Transverse colon (tissue), 4 donors: ENCODE measurements at places on chromosomes 5 and 9.

- peak overlapping the region; percentile 99 for H3K27ac ChIP-seq
- peak; percentile 85 for DNase-seq
- peak overlapping the region; percentile 49 for H3K4me3 ChIP-seq
- H3K27me3 ChIP-seq = peaks cover 3% of the 10 kb centered on the region
- peaks cover 31% of the 10 kb centered on the region for H3K4me1 ChIP-seq
These were observed 1.5 kb downstream of the SMARCA2 start for GRCh38 chr9:2016408-2017330.

GRCh38 chr5:94423411-94423810 lies 195.0 kb downstream of the KIAA0825 start:
- no peak for DNase-seq
- H3K36me3 ChIP-seq = no peaks in the 10 kb centered on the region
- H3K27ac ChIP-seq = no peak overlapping the region

DNA sequence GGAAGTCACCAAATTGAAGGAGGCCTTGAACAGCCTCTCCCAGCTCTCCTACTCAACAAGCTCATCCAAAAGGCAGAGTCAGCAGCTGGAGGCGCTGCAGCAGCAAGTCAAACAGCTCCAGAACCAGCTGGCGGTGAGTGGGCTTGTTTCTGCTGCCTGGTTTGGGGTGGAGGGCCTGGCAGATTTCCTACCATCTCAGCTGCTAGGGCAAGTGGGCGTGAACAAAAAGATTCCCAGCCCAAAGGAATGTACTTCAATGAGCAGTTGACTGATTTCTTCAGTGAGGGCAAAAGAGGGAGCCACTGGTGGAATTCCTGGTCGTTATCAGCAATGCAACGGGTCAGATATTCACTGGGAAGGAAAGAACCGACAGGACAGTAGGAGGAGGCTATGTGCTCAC lies 12.6 kb upstream of the TTC23L start:
- H3K27me3 ChIP-seq = no peaks in the 10 kb centered on the region
- DNase-seq = no peak
- no peaks in the 10 kb centered on the region for H3K36me3 ChIP-seq
- H3K27ac ChIP-seq = no peak overlapping the region
- H3K4me1 ChIP-seq = no peaks in the 10 kb centered on the region

GRCh38 chr9:98396656-98397055 lies 141.2 kb upstream of the TBC1D2 start:
- no peaks in the 10 kb centered on the region for H3K27me3 ChIP-seq
- H3K27ac ChIP-seq = no peak overlapping the region
- no peaks in the 10 kb centered on the region for H3K4me1 ChIP-seq

- no peak for DNase-seq
- H3K27me3 ChIP-seq = no peaks in the 10 kb centered on the region
- H3K36me3 ChIP-seq = no peaks in the 10 kb centered on the region
- no peak overlapping the region for H3K27ac ChIP-seq
These were observed 209.2 kb downstream of the DIRAS2 start for GRCh38 chr9:90433398-90433941.
